ENCODE measurements at places on chromosomes 3 and 15. TPM values are rescaled to one million over a fixed set of nuclear protein-coding genes. Genes with fewer than 3 reads are reported as not detected.
A peak's percentile ranks its signal among the peaks of the same experiment; 100 is the strongest.

DNA sequence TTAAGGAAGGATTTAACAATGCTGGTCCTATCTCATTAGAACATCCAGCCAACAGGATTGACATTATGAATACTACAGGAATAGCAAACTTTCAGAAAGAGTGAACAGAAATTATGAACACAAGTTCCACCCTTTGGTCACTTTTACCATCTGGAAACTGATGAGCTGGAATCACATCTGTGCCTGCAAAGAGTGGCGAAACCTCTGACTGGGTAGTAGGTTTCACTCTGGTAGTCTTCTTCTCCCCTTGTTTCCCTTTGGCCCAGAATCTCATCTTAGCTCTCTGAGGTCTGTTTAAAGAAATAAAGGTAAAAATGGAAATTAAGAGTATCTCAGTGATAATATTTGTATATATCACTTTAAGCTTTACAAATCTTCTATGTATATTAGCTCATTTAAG is 73.1 kb downstream of the NR2E3 start:
- no peak for DNase-seq

- no peak for DNase-seq
Observed at GRCh38 chr3:187352581-187353575, 15.3 kb upstream of the RTP4 start.

DNA sequence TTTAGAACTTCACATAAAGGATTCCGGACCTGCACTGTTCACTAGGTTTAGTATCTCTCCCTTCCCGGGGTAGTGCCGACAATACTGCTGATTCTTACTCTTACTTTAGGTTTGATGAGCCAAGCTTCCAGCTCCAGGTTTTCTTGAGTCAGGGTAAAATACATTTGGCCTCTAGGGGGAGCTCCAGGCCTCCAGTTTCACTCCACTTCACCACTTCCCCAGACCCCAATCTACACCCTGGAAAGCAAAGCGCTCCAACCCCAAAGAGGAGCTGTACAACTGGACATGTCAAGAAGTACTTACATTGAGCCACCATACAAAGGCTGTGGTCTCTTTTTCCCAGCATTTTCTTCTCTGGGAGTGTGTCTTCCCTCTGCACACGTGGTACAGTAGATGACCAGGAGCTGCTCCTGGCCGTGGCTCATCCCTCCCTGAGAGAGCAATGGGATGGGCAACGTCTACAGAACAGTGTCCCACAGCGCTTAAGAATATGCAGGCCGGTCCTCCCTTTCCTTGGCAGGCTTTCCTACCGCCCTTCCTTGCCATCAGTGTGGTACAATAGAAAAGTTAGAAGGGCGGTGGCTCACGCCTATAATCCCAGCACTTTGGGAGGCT is 93.9 kb upstream of the CCDC80 start:
- peak; percentile 96 for DNase-seq

- peak; percentile 18 for DNase-seq
Observed at GRCh38 chr15:63915873-63916771, 82.4 kb upstream of the HERC1 start.

SRGAP3 gene
- total RNA-seq, result 4.6 TPM

GRCh38 chr3:107062787-107063186 is 314.5 kb upstream of the CCDC54 start:
- peak; percentile 7 for DNase-seq

SLC26A6 gene
- 19.5 TPM for total RNA-seq

DNA sequence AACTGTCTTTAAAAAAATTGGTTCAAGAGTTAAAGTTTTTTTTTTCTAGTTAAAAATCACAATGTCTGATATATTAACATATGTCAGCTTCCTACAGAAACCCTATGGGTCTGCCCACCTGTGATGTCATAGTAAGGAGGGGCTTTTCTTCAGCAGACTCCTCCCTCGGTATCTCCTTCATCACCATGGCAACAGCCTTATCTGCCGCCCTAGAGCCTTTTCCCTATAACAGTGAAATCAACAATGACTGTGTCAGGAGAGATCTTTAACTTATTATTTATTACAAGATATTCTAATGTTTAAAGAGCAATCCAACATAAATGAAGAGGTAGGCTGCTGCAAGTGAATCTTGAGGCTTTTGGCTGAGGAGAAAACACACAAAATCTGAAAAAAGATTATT is 138.7 kb downstream of the PEX5L start:
- peak; percentile 62 for DNase-seq

CPLX3 gene
- total RNA-seq, result not detected

- DNase-seq, result peak; percentile 45
Observed at GRCh38 chr15:70140543-70141375, 43.0 kb upstream of the TLE3 start.

DNA sequence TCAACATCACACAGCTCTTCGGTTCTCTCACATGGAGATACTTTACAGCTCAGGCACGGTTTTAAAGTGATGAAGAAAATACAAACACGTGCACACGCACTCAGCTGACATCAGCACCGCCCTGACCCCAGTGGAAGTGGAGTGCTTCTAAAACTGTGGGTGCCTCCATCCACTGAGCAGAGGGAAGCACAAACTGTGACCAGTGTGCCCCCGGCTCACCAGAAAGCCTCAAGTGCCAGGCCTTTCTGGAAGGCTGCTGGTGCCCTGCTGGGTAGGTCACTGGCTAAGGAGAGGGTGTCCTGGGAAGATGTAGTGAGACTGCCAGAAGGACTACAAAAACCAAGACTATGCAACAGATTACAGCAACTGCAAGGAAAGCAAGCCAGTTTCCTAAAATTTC is 78.5 kb downstream of the OCA2 start:
- no peak for DNase-seq

OR5K2 gene
- total RNA-seq, result not detected

KBTBD13 gene
- total RNA-seq, result not detected
